ENCODE measurements at places on chromosomes 4 and X.

GRCh38 chr4:71944956-71945355 lies 86.8 kb upstream of the NPFFR2 start:
- no peak for DNase-seq

GRCh38 chr4:47493238-47494123 lies 8.4 kb downstream of the ATP10D start:
- no peak for DNase-seq

- no peak for DNase-seq
Observed at GRCh38 chrX:28158019-28158777, 176.9 kb upstream of the DCAF8L1 start.

DNA sequence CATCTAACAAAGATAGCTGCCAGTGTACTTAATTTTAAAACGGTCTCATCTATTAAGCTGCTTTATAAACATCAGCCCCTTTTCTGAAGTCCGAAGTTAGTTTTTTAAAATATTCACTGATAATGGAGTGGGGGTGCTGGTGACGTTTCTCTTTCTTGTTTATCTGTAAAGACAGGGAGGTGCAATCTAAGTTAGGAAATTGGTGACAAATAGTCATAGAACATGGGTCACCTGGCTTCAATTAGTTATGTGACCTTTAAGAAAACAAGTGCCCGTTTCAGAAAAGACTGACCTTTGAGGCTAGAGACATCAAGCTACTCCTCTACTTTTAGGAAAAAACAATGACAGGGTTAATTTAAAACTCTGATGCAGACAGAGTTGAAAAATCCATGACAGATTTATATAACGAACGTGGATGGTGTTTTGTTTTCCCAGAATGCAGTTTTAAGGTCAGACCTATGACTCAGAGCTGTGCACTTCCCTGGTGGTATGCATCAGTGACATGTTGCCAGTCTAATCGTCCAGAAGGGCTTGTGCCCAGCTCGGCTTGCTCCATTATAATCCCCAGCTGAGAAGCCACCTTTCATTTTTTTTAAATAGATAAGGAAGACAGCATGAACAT lies 38.2 kb downstream of the FHL1 start:
- DNase-seq = no peak

All from stimulated activated CD4-positive, alpha-beta T cell treated with anti-CD3 and anti-CD28 coated beads, Interleukin-1b, Interleukin-23, amount 100 ng/mL, for 24 hours (primary cell).